ENCODE measurements at places on chromosomes 2 and 18. TPM values are rescaled to one million over a fixed set of nuclear protein-coding genes. Genes with fewer than 3 reads are reported as not detected.

GALNT14 gene
- total RNA-seq, result 0.59 TPM

PGAP1 gene
- total RNA-seq, result 40.2 TPM

DSG1 gene
- not detected for total RNA-seq

TIGD1 gene
- total RNA-seq, result 6.8 TPM

CRYGC gene
- not detected for total RNA-seq

SPATS2L gene
- 27.7 TPM for total RNA-seq

NYAP2 gene
- not detected for total RNA-seq

AGAP1 gene
- total RNA-seq, result 7.2 TPM

DES gene
- not detected for total RNA-seq

LIMS2 gene
- total RNA-seq, result 15.5 TPM

POLE4 gene
- 47.0 TPM for total RNA-seq

STEAP3 gene
- 0.70 TPM for total RNA-seq

SH2D6 gene
- 0.55 TPM for total RNA-seq

ASB18 gene
- total RNA-seq, result not detected

STK11IP gene
- total RNA-seq, result 53.0 TPM

CTIF gene
- 2.4 TPM for total RNA-seq

SLC38A11 gene
- total RNA-seq, result not detected

KRCC1 gene
- 11.7 TPM for total RNA-seq

SEPTIN10 gene
- 3.5 TPM for total RNA-seq

C1GALT1C1L gene
- not detected for total RNA-seq

PDE6D gene
- 25.4 TPM for total RNA-seq

SLC11A1 gene
- total RNA-seq, result not detected

C2orf80 gene
- not detected for total RNA-seq

CHRNG gene
- not detected for total RNA-seq
